ENCODE measurements at places on chromosomes 5 and 9. TPM values are rescaled to one million over a fixed set of nuclear protein-coding genes. Genes with fewer than 3 reads are reported as not detected.
A peak's percentile ranks its signal among the peaks of the same experiment; 100 is the strongest.

GRCh38 chr9:84857211-84857610 lies 187.7 kb downstream of the NTRK2 start:
- H3K36me3 ChIP-seq, result no peaks in the 10 kb centered on the region
- H3K4me1 ChIP-seq, result no peaks in the 10 kb centered on the region
- H3K4me3 ChIP-seq, result no peak overlapping the region
- no peak overlapping the region for H3K27ac ChIP-seq
- peaks cover 4% of the 10 kb centered on the region for H3K27me3 ChIP-seq

GRCh38 chr5:143879646-143880045 lies 67.7 kb downstream of the HMHB1 start:
- no peak overlapping the region for H3K4me3 ChIP-seq
- no peak overlapping the region for H3K27ac ChIP-seq

GRCh38 chr9:76559286-76559685 lies 100.3 kb downstream of the GCNT1 start:
- no peak overlapping the region for H3K4me3 ChIP-seq
- H3K36me3 ChIP-seq, result no peaks in the 10 kb centered on the region
- no peaks in the 10 kb centered on the region for H3K27me3 ChIP-seq
- no peak for DNase-seq
- peaks cover 4% of the 10 kb centered on the region for H3K4me1 ChIP-seq
- H3K27ac ChIP-seq, result peak overlapping the region; percentile 52

GRCh38 chr5:1204693-1205242 lies 3.4 kb downstream of the SLC6A19 start:
- peaks cover 5% of the 10 kb centered on the region for H3K27me3 ChIP-seq
- peak overlapping the region; percentile 85 for H3K27ac ChIP-seq
- DNase-seq, result no peak

GRCh38 chr9:36341936-36342577 lies 58.0 kb downstream of the RNF38 start:
- no peaks in the 10 kb centered on the region for H3K27me3 ChIP-seq
- no peak overlapping the region for H3K4me3 ChIP-seq
- no peak overlapping the region for H3K27ac ChIP-seq
- no peaks in the 10 kb centered on the region for H3K4me1 ChIP-seq
- no peak for DNase-seq
- peaks cover 38% of the 10 kb centered on the region for H3K36me3 ChIP-seq

DNA sequence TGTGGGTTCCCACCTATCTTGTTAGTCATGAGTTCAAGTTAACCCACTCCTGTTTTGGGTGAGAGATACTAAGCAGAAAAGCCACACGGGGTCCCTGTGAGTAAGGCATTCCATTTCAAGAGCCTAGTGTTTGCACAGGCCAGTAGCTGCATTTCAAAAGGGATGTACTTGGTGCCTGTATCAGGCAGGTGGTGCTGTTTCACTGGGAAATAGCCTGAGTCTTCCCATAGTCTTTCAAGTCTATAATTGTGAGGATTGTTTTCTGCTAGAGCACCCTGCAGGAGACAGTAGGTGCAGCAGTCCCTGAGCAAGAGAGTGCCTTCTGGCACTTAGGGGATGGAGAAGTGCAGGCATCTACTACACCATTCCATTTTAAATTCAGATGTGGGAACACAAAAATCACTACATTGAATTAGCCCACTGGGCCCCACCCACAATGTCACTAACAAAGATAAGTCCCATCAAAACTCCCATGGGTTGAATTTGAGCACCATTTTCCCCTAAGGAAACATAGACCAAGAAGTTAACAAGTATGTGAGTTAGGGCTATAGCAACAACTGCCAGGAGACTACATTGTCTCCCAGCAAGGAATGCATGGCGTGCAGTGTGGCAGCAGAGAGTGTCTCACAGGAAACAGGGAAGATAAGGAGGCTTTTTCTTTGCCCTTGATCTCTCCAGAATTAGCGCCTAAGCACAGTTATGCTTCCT lies 263.2 kb downstream of the COX7C start:
- H3K4me3 ChIP-seq, result no peak overlapping the region
- no peak overlapping the region for H3K27ac ChIP-seq
- H3K4me1 ChIP-seq, result peaks cover 18% of the 10 kb centered on the region
- no peaks in the 10 kb centered on the region for H3K36me3 ChIP-seq
- DNase-seq, result peak; percentile 23

GRCh38 chr9:135486267-135487065 lies 6.9 kb downstream of the PPP1R26 start:
- peaks cover 9% of the 10 kb centered on the region for H3K36me3 ChIP-seq
- H3K4me3 ChIP-seq, result no peak overlapping the region
- H3K27me3 ChIP-seq, result no peaks in the 10 kb centered on the region

- no peak overlapping the region for H3K27ac ChIP-seq
- peaks cover 11% of the 10 kb centered on the region for H3K27me3 ChIP-seq
- H3K4me3 ChIP-seq, result no peak overlapping the region
- no peaks in the 10 kb centered on the region for H3K4me1 ChIP-seq
- no peaks in the 10 kb centered on the region for H3K36me3 ChIP-seq
- DNase-seq, result no peak
Measured at GRCh38 chr5:38825494-38825893, 20.3 kb upstream of the OSMR start.

Gene BTNL9
- not detected for total RNA-seq

Gene NUTM2F
- total RNA-seq, result not detected

Gene CYFIP2
- 88.5 TPM for total RNA-seq

GRCh38 chr5:1220351-1220750 lies 4.8 kb upstream of the SLC6A18 start:
- H3K4me1 ChIP-seq, result no peaks in the 10 kb centered on the region
- no peak overlapping the region for H3K27ac ChIP-seq
- no peak overlapping the region for H3K4me3 ChIP-seq
- H3K36me3 ChIP-seq, result peaks cover 1% of the 10 kb centered on the region
- H3K27me3 ChIP-seq, result no peaks in the 10 kb centered on the region

- H3K36me3 ChIP-seq, result no peaks in the 10 kb centered on the region
- H3K4me1 ChIP-seq, result no peaks in the 10 kb centered on the region
- no peak for DNase-seq
- no peak overlapping the region for H3K4me3 ChIP-seq
- H3K27ac ChIP-seq, result no peak overlapping the region
- H3K27me3 ChIP-seq, result no peaks in the 10 kb centered on the region
Measured at GRCh38 chr5:81156732-81157131, 76.4 kb upstream of the CKMT2 start.

- DNase-seq, result no peak
- peaks cover 8% of the 10 kb centered on the region for H3K4me1 ChIP-seq
- H3K27me3 ChIP-seq, result peaks cover 28% of the 10 kb centered on the region
- no peaks in the 10 kb centered on the region for H3K36me3 ChIP-seq
- peak overlapping the region; percentile 37 for H3K4me3 ChIP-seq
Measured at GRCh38 chr9:90219548-90220118, 423.0 kb downstream of the DIRAS2 start.

All from progenitor cell of endocrine pancreas (in vitro differentiated cells).